Omental fat pad (tissue), 4 donors: ENCODE measurements at places on chromosomes 12 and 14. TPM values are rescaled to one million over a fixed set of nuclear protein-coding genes. Genes with fewer than 3 reads are reported as not detected.

The SERPINA9 gene
- total RNA-seq, result not detected

The ADAM21 gene
- not detected for total RNA-seq

The LHX5 gene
- total RNA-seq, result not detected

The ARF6 gene
- 85.0 TPM for total RNA-seq

The BICDL1 gene
- total RNA-seq, result not detected

The ACVRL1 gene
- total RNA-seq, result 106 TPM

The SERPINA12 gene
- not detected for total RNA-seq

The RNASE2 gene
- 8.2 TPM for total RNA-seq

The NFATC4 gene
- 23.1 TPM for total RNA-seq

The LUM gene
- 335 TPM for total RNA-seq

The GOLT1B gene
- 26.1 TPM for total RNA-seq

The COQ6 gene
- total RNA-seq, result 32.2 TPM

DNA sequence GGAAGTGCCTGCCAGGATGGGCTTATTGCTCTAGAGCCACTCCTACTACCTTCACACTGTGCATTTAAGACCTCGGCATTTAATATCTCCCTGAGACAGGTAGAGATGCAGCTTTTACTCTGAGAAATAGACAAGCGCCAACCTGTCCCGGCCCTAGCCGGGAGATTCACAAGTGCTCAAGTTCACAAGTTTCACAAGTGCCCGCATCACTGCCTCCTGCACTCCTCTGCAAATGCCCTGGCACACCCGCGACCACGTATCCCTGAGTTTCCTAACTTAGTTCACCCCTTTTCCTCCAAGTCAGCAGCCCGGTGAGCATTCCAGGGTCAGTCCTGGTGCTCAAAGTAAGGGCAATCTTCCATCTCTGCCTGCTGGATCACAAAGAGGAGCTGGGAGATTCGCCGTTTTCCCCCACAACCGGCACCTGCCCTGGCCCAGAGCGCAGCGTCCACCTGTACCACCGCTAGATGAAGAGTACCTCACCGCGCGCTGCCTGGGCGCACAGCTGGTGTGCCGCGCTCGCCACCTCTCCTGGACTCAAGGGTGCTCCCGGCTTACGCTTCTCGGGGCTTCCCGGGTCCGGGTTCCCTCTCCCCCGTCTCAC, 5.0 kb upstream of the SLC38A4 start:
- DNase-seq, result no peak

- no peak for DNase-seq
Measured at GRCh38 chr12:11808931-11809330, 159.5 kb downstream of the ETV6 start.

GRCh38 chr12:108561852-108562347, 496 bp upstream of the ISCU start:
- DNase-seq, result no peak

DNA sequence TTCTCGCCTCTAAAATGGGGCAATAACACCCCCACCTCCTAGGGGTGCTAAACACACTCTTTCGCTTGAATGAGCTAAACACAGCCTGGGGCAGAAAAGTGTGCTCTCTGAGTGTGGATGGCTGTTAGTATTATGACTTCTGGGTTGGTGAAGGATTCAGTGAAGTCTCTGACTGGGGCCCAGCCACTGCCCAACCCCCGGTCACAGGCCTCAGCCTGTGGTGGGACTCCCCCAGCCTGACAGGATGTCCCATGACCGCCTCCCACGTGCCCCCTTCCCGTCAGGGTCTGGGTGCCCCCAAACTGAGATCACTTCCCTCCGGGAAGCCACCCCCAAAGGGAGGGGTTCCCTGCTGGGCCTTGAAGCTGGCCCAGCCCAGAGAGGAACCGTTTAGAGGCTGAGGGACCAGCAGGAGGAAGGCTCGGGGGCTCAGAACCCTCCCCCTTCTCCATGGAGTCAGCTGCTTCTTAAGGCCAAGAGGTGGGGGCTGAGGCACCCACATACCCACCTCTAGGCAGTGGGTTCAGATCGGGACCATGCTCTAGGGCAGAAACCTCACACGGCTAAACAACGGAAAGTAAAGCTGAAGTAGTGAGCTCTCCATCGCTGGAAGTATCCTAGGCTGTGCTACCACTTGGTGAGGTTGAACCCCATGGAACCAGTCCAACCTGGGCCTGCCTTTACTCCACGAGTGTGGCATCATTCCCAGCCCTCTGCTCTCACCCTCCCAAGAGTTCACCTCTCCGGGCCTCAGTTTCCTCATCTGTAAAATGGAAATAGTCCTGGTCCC, 13.8 kb downstream of the DTX1 start:
- no peak for DNase-seq

GRCh38 chr12:26134540-26134939, 9.7 kb upstream of the BHLHE41 start:
- no peak for DNase-seq

- no peak for DNase-seq
Measured at GRCh38 chr12:92151916-92152315, 6.3 kb upstream of the BTG1 start.

- DNase-seq, result no peak
Measured at GRCh38 chr14:99899578-99900178, 106.5 kb downstream of the EML1 start.

- DNase-seq, result no peak
Measured at GRCh38 chr12:80580254-80580653, 127.2 kb upstream of the MYF6 start.

GRCh38 chr14:78486621-78487020, 316.4 kb downstream of the NRXN3 start:
- DNase-seq, result no peak

GRCh38 chr12:56040151-56040550, 1.6 kb upstream of the RPS26 start:
- no peak for DNase-seq

- DNase-seq, result no peak
Measured at GRCh38 chr12:3333583-3333982, 157.4 kb upstream of the PRMT8 start.

DNA sequence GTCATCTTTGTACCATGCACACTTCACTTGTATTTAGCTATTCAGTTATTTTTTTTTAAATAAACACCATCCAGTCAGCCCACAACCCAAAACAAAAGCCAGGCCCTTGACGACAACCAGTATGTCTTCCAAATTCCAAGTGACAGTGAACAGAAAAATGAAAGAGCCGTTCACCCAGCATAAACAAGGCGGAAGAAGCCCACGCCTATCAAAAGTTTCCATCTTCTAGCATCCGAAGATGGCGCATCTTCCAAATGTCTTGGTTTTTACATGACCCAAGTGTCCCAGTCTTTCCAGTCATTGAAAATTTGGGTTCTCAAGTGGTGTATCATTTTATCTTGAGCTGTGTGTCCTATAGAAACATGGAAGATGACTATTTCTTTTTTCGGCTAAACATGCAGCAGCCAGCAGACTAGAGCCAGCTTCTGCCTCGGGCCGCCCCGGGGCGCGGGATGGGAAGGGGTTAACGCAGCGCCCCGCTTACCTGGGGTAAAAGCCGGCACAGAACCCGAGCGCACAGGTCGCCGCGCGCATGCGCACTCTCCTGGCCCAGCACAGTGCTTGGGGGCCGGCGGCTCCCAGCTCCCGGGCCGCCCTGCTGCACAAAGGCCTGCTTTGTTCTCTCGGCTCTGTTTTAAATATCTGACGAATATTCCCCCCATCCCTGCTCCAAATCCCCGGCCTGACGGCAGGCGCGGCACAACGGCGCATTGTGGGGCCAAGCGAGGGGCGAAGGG, 164.8 kb downstream of the ZFP36L1 start:
- DNase-seq, result no peak

GRCh38 chr14:95507174-95507573, 9.3 kb downstream of the SYNE3 start:
- DNase-seq, result no peak

- no peak for DNase-seq
Measured at GRCh38 chr12:41442896-41443295, 254.8 kb downstream of the PDZRN4 start.

DNA sequence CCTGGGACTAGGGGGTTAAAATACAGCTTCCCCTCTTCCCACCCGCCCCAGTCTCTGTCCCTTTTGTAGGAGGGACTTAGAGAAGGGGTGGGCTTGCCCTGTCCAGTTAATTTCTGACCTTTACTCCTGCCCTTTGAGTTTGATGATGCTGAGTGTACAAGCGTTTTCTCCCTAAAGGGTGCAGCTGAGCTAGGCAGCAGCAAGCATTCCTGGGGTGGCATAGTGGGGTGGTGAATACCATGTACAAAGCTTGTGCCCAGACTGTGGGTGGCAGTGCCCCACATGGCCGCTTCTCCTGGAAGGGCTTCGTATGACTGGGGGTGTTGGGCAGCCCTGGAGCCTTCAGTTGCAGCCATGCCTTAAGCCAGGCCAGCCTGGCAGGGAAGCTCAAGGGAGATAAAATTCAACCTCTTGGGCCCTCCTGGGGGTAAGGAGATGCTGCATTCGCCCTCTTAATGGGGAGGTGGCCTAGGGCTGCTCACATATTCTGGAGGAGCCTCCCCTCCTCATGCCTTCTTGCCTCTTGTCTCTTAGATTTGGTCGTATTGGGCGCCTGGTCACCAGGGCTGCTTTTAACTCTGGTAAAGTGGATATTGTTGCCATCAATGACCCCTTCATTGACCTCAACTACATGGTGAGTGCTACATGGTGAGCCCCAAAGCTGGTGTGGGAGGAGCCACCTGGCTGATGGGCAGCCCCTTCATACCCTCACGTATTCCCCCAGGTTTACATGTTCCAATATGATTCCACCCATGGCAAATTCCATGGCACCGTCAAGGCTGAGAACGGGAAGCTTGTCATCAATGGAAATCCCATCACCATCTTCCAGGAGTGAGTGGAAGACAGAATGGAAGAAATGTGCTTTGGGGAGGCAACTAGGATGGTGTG, 1.9 kb downstream of the GAPDH start:
- no peak for DNase-seq

GRCh38 chr12:67827820-67828383, 161.3 kb upstream of the IFNG-AS1 start:
- DNase-seq, result no peak

DNA sequence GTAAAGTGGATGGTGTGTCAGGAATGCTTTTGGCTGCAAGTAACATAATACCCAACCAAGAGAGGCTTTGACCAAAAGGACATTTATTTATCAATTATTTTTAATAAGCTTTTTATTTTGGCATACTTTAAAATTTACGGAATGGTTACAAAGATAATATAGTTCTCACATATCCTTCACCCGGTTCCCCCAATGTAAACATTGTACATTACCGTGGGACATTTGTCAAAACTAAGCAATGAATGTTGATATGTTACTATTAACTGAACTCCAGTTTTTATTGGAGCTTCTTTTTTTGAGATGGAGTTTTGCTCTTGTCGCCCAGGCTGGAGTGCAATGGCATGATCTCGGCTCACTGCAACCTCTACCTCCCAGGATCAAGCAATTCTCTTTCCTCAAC, 23.0 kb downstream of the CCDC63 start:
- DNase-seq, result no peak

- no peak for DNase-seq
Measured at GRCh38 chr14:100155049-100155621, 4.3 kb downstream of the DEGS2 start.

DNA sequence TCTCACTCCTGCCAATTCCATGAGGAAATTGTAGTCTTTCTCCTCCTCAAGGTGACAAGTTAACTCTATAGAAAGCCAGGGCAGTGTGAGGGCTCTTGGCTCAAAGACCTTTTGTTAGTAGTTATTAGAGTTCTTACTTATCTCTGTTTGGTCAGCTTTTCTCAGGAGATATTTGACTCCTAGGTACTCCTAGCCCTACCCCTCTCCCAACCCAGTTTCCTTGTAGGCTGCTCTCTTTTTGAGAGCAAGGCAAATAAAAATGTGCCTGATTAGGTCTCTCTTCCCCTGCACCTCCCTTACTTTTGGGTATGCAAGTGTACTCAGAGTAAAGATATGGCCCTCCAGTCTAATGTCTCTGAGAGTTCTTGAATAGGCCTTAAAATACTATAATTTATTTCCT, 23.8 kb downstream of the BTG1 start:
- no peak for DNase-seq

GRCh38 chr14:36281309-36281708, 39.1 kb downstream of the MBIP start:
- DNase-seq, result no peak

DNA sequence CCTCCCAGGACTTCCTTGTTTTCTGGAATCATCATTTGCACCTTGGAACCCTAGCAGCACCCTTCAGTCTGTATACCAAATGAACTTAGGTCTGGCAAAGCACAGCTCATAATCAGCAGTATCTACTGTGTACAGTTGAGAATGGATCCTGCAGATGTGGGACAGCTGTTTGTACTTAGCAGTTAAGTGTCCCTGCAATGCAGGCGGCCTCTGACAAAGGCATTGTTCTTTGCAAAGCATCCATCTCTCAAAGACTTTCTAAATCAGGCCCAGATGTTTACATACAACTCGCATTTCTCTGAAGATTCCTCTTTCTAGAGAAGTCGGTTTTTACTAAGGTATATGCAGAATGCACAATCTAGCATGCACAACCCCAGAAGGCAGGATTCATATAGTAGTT, 170.5 kb upstream of the RBM19 start:
- DNase-seq, result no peak

DNA sequence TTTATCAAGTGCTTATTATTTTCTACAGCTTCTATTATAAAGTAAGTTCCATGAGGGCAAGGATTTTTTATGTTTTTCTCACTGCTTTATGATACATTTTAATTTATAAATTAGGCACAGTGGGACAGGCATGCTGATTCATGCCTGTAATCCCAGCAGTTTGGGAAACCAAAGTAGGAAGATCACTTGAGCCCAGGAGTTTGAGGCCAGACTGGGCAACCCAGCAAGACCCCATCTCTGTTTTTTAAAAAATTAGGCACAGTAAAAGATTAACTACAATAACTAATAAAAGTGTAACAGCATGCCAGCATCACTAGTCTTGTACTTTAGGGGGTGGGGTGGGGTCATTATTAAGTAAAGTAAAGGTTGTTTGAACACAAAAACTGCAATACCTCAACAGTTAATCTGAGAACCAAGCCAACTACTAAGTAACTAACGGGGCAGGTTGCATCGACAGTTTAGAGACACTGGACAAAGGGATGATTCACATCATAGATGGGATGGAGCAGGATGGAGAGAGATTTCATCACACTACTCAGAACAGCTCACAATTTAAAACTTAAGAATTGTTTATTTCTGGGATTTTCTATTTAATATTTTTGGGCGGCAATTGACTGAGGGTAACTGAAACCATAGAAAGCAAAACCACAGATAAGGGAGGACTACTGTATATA, 119.5 kb downstream of the PLEKHA5 start:
- DNase-seq, result no peak

- no peak for DNase-seq
Measured at GRCh38 chr12:24679126-24679525, 269.8 kb downstream of the BCAT1 start.
